Activated naive CD8-positive, alpha-beta T cell treated with anti-CD3 and anti-CD28 coated beads, Interleukin-2, amount 50 U/mL, for 24 hours (primary cell): ENCODE measurements at places on chromosomes 6 and 20.
A peak's percentile ranks its signal among the peaks of the same experiment; 100 is the strongest.

- no peak for DNase-seq
Measured at GRCh38 chr6:36227379-36228228, 31.1 kb downstream of the BRPF3 start.

DNA sequence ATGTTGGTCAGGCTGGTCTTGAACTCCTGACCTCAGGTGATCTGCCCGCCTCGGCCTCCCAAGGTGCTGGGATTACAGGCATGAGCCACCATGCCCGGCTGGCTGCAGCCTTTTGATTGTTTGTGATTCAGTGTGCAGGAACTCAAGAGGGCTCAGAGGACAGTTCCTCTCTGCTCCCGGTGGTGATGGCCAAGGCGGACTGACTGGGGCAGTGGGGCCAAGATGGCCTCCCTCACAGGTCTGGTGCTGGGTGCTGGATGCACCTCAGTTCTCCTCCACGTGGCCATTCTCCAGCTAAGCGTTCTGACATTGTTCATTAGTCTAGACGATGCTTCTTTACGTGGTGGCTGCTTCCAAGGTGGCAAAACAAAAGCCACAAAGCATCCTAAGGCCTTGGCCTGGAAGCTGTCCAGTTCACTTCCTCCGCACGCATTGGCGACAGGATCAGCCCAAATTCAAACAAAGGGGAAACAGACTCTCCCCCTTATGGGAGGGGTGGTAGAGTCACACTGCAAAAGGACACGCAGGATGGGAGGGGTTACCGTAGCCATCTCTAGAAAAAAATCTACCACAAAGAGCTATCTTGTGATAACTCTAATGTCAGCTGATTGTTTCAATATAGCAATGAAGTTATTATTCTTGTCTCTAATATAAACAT lies 146.9 kb downstream of the FOXC1 start:
- DNase-seq: no peak

DNA sequence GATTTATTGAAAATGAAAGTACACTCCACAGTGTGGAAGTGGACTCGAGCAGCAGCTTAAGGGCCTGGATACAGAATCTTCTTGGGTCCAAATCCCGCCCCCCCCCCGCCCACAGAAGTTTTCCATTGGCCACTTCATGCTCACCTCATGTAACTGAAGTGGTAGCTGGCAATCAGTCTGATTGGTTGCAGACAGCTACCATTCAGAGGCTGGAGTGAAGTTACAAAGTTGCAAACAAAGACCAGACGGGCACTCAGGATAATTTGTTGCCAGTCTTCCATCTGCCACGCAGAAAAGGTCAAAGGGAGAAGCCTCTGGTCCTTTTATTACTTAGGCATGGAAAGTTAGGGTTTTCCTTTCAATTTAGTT lies 25.8 kb upstream of the FABP7 start:
- no peak for DNase-seq

DNA sequence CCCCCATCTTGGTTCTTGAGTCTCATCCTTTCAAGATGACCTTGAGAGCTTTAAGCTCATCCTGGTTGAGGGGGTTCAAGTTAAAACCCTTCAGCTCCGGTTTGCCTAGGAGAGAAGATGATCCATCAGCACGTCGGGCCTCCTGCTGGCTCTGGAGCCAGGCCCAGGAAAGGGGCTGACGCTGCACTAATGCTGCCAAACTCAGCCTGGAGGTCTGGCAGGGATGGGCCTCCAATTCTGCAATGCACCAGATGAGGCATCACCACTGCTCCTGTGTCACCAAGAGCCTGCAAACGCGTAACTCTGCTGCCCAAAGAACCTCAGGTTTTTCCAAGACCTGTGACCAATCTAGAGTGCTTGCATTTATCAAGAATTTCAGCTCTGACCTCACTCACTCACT lies 6.1 kb downstream of the PDRG1 start:
- no peak for DNase-seq

DNA sequence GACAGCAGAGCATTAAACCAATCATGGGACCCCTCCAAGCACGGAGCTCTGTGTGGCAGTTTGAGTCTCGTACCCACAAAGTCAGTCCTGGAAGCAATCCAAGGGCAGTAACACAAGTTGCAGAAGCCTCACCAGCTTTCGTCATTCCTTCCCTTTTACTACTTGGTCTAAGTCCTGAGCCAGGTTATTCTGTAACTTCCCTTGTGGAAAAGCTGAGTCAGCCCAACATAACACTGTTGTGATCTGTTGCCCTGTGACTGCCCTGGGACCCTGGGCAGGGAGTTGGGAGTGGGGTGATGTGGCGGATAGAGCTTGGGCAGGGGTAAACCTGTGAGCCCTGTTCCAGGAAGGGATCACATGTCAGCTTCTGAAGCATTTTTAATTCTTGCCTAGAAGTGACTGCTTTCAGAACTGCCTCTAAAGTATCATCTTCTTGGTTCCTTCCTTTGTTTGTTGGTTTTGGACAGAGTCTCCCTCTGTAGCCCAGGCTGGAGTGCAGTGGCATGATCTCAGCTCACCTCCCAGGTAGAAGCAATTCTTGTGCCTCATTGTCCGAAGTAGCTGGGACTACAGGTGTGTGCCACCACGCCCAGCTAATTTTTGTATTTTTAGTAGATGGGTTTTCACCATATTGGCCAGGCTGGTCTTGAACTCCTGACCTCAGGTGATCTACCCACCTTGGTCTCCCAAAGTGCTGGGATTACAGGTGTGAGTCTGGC lies 183.7 kb upstream of the JAG1 start:
- no peak for DNase-seq

DNA sequence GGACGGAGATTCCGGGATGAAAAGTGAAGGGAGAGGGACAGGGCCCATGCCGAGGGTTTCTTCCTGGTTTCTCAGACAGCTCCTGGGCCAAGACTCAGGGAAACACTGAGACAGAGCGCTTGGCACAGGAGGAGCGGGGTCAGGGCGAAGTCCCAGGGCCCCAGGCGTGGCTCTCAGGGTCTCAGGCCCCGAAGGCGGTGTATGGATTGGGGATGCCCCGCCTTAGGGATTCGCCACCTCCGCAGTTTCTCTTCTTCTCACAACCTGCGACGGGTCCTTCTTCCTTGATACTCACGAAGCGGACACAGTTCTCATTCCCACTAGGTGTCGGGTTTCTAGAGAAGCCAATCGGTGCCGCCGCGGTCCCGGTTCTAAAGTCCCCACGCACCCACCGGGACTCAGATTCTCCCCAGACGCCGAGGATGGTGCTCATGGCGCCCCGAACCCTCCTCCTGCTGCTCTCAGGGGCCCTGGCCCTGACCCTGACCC lies 55.0 kb upstream of the HLA-A start:
- DNase-seq: peak; percentile 46

GRCh38 chr20:21681234-21681921 lies 24.1 kb upstream of the PAX1 start:
- no peak for DNase-seq

- DNase-seq: no peak
Measured at GRCh38 chr6:77425671-77426070, 37.6 kb downstream of the HTR1B start.

- no peak for DNase-seq
Measured at GRCh38 chr6:40252531-40253258, 318.4 kb upstream of the MOCS1 start.

- no peak for DNase-seq
Measured at GRCh38 chr20:63261060-63261794, 7.0 kb upstream of the NKAIN4 start.

DNA sequence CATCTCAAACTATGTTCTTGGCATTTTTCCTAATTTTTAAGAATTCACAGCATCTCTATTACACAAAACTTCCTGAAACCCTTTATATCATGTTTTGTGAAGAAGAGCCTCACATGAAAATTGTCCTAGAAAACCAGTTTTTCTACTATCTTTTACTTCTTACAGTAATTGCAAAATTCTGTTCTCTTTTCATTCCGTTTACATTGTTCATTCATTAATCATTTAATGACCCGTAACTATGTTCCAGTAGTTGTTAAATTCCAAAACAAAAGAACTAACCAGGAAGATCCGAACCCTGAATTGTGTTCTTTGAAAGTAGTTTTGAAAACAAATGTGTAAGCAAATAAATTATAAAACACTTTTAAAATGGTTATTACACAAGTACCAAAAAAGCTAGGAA lies 597.0 kb downstream of the EYS start:
- DNase-seq: no peak

GRCh38 chr20:37202267-37202943 lies 23.1 kb upstream of the MROH8 start:
- DNase-seq: no peak
